HL-60 (cell line): ENCODE measurements at places on chromosomes 4 and X.

GRCh38 chr4:182276210-182277109 lies 33.3 kb downstream of the TENM3 start:
- no peak for DNase-seq

- no peak for DNase-seq
Observed at GRCh38 chrX:9919632-9920172, 47.5 kb upstream of the CLDN34 start.

GRCh38 chr4:179248821-179249220 lies 1806.6 kb upstream of the AGA start:
- DNase-seq: no peak

- DNase-seq: no peak
Observed at GRCh38 chrX:1484638-1485019, 31.9 kb upstream of the ASMTL start.

DNA sequence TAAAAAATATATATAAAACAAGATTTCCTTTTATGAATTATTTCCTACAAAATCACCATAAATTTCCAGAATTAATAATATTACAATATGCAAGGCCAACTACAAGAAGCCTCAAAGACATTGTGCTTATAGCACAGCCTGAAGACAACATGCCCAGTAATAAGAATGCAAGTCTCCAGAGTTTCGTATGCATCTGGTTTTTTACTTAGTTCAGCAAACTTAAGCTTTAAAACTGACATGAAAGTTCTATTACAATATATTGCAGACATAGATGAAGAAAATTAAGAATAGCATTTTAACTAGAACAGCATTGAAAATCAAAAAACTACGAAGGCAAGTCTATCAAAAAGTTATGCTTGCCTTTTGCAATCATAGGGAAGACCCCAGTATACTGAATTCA lies 107.6 kb downstream of the PRDM5 start:
- no peak for DNase-seq
